Amygdala (tissue), 56 donors: ENCODE measurements at places on chromosomes 12 and 14.
A peak's percentile ranks its signal among the peaks of the same experiment; 100 is the strongest.

GRCh38 chr12:3976351-3976938, 103.2 kb upstream of the PARP11 start:
- DNase-seq = no peak

DNA sequence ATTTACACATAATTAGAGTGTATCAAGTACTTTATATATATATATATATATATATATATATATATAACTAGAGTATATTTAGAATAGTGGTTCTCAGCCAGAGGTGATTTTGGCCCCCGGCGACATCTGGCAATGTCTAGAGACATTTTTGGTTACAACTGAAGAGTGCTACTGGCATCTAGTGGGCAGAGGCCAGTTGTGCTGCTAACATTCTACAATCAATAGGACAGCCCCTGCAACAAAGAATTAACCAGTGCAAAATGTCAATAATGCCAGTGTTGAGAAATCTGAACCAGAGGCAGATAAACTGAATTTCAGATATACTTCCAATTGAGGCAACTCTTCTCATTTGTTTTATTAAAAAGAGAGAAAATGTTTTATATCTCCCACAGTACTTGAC, 8.9 kb downstream of the GTF2A1 start:
- DNase-seq = peak; percentile 3

- DNase-seq = no peak
Measured at GRCh38 chr12:52232674-52233461, at the start of gene KRT7. Gene KRT7, plus strand, starts transcription at chr12:52233243. Its CDS starts 54 bp downstream, at chr12:52233297.

- no peak for DNase-seq
Measured at GRCh38 chr12:124639122-124639806, 71.9 kb upstream of the NCOR2 start.

GRCh38 chr14:97517566-97518234, 720.5 kb downstream of the VRK1 start:
- DNase-seq = no peak

DNA sequence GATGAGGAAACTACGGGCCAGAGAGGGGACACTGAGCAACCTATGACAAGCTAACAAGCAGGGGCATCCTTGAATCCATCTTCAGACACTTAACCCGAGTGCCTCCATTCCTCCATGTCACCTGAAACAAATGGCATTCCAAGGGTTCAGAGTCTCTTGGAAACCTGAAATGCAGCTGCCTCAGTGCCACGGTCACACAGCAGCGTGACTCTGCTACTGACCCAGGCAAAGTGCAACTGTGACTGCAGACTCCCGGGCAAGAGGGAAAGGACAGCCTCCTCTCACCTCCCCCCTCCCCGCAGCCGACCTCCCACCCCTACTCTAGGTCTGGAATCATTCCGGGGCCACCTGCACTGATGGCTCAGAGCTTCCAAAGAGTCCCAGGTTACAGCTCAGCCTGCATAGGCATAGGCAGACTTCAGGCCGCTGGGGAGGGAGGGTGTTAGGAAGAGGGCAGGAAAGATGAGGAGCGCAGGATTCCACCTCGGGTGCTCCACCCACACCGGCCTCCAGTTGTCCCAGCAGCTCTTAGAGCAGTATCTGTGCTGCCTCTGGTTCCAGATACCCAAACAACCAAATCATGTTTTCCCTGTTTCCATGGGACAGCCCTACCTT, 53.2 kb downstream of the KCNK10 start:
- DNase-seq = no peak

- DNase-seq = no peak
Measured at GRCh38 chr12:100672075-100672592, 98.7 kb downstream of the GAS2L3 start.
